ENCODE measurements at places on chromosomes 5 and 9. TPM values are rescaled to one million over a fixed set of nuclear protein-coding genes. Genes with fewer than 3 reads are reported as not detected.

Gene ANXA6
- 470 TPM for total RNA-seq

Gene MYMK
- not detected for total RNA-seq

Gene CYSRT1
- not detected for total RNA-seq

Gene C9orf153
- 2.0 TPM for total RNA-seq

Gene PRR16
- 12.1 TPM for total RNA-seq

Gene FOXD4
- not detected for total RNA-seq

Gene ALDOB
- total RNA-seq: not detected

Gene LAMC3
- 1.5 TPM for total RNA-seq

Gene FAM169A
- not detected for total RNA-seq

Gene IL13
- total RNA-seq: not detected

Gene NREP
- total RNA-seq: 8.5 TPM

Gene RORB
- total RNA-seq: 0.51 TPM

Gene SLC1A3
- total RNA-seq: 232 TPM

Gene SPINK5
- not detected for total RNA-seq

Gene SMIM27
- total RNA-seq: 4.4 TPM

Gene CTXN3
- not detected for total RNA-seq

Gene CAMK2A
- total RNA-seq: not detected

Gene SPOUT1
- 25.6 TPM for total RNA-seq

Gene ECM2
- total RNA-seq: 59.5 TPM

Gene SEMA4D
- 6.0 TPM for total RNA-seq

Gene AGXT2
- not detected for total RNA-seq

Gene PCDHA2
- not detected for total RNA-seq

Gene MAMDC2
- 18.5 TPM for total RNA-seq

Gene PAIP2
- 84.4 TPM for total RNA-seq
